ENCODE measurements at places on chromosomes 5 and 9. TPM values are rescaled to one million over a fixed set of nuclear protein-coding genes. Genes with fewer than 3 reads are reported as not detected.
A peak's percentile ranks its signal among the peaks of the same experiment; 100 is the strongest.

The ECM2 gene
- total RNA-seq, result 22.2 TPM

The PLAC8L1 gene
- not detected for total RNA-seq

The CEP72 gene
- 3.8 TPM for total RNA-seq

The SH3PXD2B gene
- 5.8 TPM for total RNA-seq

The ROR2 gene
- 1.1 TPM for total RNA-seq

The ZFP2 gene
- total RNA-seq, result 0.71 TPM

DNA sequence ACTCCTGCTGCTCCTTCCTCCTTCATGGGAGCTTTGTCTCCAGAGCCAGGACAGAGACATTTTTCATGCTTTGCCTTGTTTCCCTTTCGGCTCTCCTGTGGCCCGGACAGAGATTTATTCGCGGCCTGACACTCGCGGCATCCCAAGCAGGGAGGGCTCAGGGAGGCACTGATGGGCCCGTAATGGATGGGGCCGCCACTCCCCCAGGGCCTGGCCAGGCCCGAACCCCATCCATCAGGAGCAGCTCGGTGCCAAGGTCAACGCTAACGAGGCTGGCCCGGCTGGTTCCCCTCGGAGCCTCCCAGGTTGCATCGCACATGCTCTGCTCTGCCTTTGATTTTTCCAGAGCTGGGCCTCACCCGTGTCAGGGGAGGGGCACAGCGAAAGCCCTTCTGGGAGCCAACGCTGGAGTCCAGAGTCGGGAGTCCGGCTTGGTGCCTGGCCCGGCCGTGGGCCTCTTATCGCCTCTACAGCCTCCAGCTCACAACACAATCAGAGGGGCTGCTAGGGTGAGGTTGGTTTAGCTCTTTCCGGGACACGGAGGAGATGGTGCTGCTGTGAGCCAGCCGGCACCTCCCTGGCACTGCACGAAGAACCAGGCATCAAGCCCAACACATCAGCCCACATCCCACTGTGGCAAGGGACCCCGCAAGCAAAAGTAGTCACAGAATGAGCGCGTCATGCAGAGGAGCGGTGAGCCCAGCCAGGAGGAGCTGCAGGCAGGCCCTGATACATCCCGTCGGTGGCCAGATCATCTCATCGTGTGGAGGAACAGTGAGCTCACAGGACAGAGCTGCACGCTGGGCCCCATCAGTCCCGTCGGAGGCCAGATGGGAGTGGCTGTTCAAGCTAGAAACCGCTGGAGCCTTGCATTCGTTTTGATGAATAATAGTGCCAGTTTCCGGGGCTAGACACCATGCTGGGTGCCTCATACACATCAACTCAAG is 72.2 kb upstream of the BARHL1 start:
- no peak for DNase-seq
- H3K4me3 ChIP-seq, result no peak overlapping the region
- H3K4me1 ChIP-seq, result no peaks in the 10 kb centered on the region
- H3K36me3 ChIP-seq, result no peaks in the 10 kb centered on the region

GRCh38 chr9:75358846-75359245 is 270.5 kb downstream of the OSTF1 start:
- no peaks in the 10 kb centered on the region for H3K27me3 ChIP-seq
- H3K27ac ChIP-seq, result no peak overlapping the region
- H3K36me3 ChIP-seq, result no peaks in the 10 kb centered on the region
- H3K4me1 ChIP-seq, result no peaks in the 10 kb centered on the region
- no peak overlapping the region for H3K4me3 ChIP-seq

DNA sequence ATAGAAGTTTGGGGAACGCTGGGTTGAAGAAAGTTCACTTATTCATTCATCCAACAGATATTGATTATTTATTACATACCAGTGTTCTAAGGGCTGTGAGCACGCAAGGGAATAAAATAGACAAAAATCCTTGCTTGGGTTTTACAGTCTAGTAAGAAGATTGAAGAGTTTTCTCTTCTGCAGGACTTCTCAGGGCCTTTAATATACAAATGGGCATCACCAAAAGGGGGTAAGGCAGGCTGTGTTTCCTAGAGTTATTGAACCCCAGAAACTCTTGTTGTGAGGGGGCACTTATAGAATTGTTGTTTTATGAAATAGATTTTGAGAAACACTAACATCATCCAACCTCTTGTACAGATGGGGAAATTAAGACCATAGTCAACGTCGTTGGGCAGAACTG is 198.5 kb upstream of the ZNF618 start:
- peaks cover 5% of the 10 kb centered on the region for H3K4me1 ChIP-seq
- no peaks in the 10 kb centered on the region for H3K27me3 ChIP-seq
- no peak overlapping the region for H3K27ac ChIP-seq
- DNase-seq, result no peak
- H3K4me3 ChIP-seq, result no peak overlapping the region

- no peak overlapping the region for H3K27ac ChIP-seq
- no peaks in the 10 kb centered on the region for H3K27me3 ChIP-seq
- H3K36me3 ChIP-seq, result no peaks in the 10 kb centered on the region
- DNase-seq, result no peak
Measured at GRCh38 chr5:172683645-172684471, 42.8 kb downstream of the NEURL1B start.

DNA sequence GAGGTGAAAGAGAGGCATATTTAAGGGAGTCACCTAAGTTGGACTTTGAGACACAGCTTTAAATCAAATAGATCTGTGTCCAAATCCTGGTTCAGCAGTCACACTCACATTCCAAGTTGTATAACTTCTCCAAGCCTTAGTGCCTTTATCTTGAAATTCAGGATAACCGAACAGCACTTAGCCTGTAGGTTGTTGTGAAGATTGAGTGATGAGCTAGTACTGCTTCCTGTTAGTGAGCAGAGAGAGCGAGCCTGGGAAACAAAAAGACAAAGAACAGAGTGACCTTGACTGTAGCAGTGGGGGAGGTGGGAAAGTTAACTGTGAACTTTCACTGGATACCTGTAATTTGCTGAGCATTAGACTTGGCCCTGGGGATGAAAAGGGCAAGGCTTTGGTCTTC is 22.4 kb downstream of the MAML1 start:
- peaks cover 7% of the 10 kb centered on the region for H3K4me1 ChIP-seq
- H3K27ac ChIP-seq, result peak overlapping the region; percentile 8
- H3K27me3 ChIP-seq, result no peaks in the 10 kb centered on the region
- no peaks in the 10 kb centered on the region for H3K36me3 ChIP-seq
- no peak for DNase-seq
- H3K4me3 ChIP-seq, result no peak overlapping the region

DNA sequence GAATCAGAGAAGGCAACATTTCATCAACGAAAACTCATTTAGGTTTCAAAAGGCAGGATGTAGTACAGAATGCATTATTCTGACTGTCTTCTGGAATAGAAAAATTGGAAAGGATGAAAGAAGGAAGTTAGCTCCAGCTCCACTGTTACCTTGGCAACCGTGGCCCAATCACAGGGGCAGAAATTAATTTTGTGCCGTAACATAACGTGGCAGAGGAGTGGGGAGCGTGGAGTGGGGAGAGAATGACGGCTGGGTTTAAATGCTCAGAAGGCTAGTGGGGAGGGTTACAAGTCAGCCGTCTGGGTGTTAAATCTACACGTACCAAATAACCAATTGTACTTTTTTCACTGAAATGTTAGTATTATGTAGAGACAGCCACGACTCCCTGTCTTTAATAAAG is 32.3 kb upstream of the EQTN start:
- no peak overlapping the region for H3K27ac ChIP-seq
- DNase-seq, result no peak
- no peaks in the 10 kb centered on the region for H3K27me3 ChIP-seq
- no peaks in the 10 kb centered on the region for H3K4me1 ChIP-seq

- no peaks in the 10 kb centered on the region for H3K27me3 ChIP-seq
- H3K4me1 ChIP-seq, result no peaks in the 10 kb centered on the region
- H3K36me3 ChIP-seq, result no peaks in the 10 kb centered on the region
- DNase-seq, result no peak
Measured at GRCh38 chr5:115170134-115170928, 623 bp upstream of the TRIM36 start.

DNA sequence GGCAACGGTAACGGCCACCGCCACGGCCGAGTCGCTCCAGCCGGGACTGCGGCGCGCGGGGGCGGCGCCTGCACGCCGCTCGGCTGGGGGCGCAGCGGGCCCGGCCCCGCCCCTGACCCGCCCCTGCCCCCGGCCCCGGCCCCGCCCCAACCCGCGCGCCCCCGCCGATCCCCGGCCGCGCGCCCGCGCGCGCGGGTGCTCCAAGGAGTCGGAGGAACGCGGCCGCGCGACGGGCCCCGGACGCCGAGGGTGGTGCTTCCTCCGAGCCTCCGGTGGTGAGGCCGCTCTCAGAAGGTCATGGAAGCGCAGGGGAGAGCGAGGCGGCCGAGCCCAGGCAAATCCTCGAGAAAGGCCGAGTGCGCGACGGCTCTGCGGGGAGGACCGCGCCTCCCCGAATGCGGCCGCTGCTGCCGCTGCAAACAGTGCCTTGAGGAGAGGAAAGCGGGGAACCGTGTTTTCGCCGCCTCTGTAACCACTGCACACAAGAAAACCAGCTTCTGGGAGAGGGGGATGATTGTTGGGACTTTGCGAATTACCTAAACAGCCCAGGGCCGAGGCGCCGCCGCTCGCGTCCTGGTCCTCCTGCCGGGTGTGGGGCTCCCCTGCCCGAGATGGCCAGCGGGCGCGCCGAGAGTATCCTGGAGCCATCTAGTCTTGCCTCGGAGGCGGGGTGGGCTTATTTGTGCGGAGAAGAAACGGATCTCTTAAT is at the start of gene LIFR:
Gene LIFR (minus strand): TSS at position 48 of the 709 bp plus-strand sequence. CDS start 25,999 bp downstream, outside the sequence.
- H3K36me3 ChIP-seq, result no peaks in the 10 kb centered on the region
- peak within 1 kb of the TSS; percentile 66 for H3K4me3 ChIP-seq
- no peaks in the 10 kb centered on the region for H3K4me1 ChIP-seq

- no peaks in the 10 kb centered on the region for H3K36me3 ChIP-seq
- H3K4me3 ChIP-seq, result no peak overlapping the region
- H3K27me3 ChIP-seq, result no peaks in the 10 kb centered on the region
- H3K27ac ChIP-seq, result no peak overlapping the region
- H3K4me1 ChIP-seq, result no peaks in the 10 kb centered on the region
Measured at GRCh38 chr9:122051351-122052321, 41.5 kb downstream of the TTLL11 start.

- H3K27ac ChIP-seq, result no peak overlapping the region
- H3K27me3 ChIP-seq, result no peaks in the 10 kb centered on the region
- no peaks in the 10 kb centered on the region for H3K36me3 ChIP-seq
- H3K4me1 ChIP-seq, result no peaks in the 10 kb centered on the region
- H3K4me3 ChIP-seq, result no peak overlapping the region
Measured at GRCh38 chr5:124494540-124495116, 251.8 kb downstream of the ZNF608 start.

GRCh38 chr5:118561971-118562370 is 426.4 kb downstream of the DTWD2 start:
- no peak overlapping the region for H3K27ac ChIP-seq
- no peak for DNase-seq
- H3K4me3 ChIP-seq, result no peak overlapping the region
- no peaks in the 10 kb centered on the region for H3K4me1 ChIP-seq
- H3K27me3 ChIP-seq, result no peaks in the 10 kb centered on the region
- no peaks in the 10 kb centered on the region for H3K36me3 ChIP-seq

- no peak for DNase-seq
- H3K4me3 ChIP-seq, result no peak overlapping the region
- H3K36me3 ChIP-seq, result no peaks in the 10 kb centered on the region
- no peak overlapping the region for H3K27ac ChIP-seq
- no peaks in the 10 kb centered on the region for H3K27me3 ChIP-seq
Measured at GRCh38 chr5:167061695-167062094, 1229.8 kb upstream of the WWC1 start.

GRCh38 chr9:94979904-94980507 is 253.5 kb downstream of the AOPEP start:
- H3K36me3 ChIP-seq, result no peaks in the 10 kb centered on the region
- no peak overlapping the region for H3K4me3 ChIP-seq
- no peaks in the 10 kb centered on the region for H3K27me3 ChIP-seq
- peak; percentile 60 for DNase-seq
- H3K27ac ChIP-seq, result peak overlapping the region; percentile 59
- peaks cover 39% of the 10 kb centered on the region for H3K4me1 ChIP-seq

DNA sequence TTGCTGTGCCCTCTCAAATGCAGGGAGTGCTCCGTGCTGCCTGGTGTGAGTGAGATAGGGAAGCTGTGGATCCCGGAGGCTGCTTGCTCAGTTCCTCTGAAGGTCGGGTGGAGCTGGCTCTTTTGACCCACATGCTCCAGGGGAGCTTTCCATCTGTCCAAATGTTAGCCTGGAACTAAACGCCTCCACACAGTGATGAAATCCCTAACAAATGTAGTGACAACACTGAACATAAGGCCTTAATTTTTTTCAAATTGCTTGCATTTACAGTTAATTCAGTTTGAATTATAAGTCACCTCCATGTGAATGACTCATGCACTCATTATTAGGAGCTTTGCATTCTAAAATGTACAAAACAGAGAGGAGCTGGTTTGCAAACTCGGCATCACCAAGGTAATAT is 27.0 kb downstream of the PRDM6 start:
- no peak for DNase-seq
- no peaks in the 10 kb centered on the region for H3K27me3 ChIP-seq
- no peaks in the 10 kb centered on the region for H3K4me1 ChIP-seq

DNA sequence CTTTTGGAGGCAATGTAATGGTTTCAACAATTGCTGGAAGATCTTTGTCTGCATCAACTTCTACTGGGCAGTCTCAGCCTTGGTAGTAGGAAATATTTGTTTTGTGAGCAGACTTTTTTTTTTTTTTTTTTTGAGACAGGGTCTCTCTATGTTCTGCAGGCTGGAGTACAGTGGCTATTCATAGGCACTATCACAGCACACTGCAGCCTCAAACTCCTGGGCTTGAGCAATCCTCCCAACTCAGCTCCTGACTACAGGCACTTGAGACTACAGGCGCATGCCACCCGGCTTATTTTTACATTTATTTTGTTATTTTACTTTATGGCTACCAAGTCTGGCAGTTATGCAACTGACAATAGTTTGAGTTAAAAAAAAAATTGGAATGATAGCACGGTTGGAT is 187.3 kb downstream of the SNX18 start:
- no peak overlapping the region for H3K27ac ChIP-seq
- H3K27me3 ChIP-seq, result no peaks in the 10 kb centered on the region
- no peaks in the 10 kb centered on the region for H3K4me1 ChIP-seq
- H3K4me3 ChIP-seq, result no peak overlapping the region
- no peak for DNase-seq

GRCh38 chr5:69317391-69317790 is 15.2 kb downstream of the CCDC125 start:
- H3K27ac ChIP-seq, result no peak overlapping the region
- H3K27me3 ChIP-seq, result no peaks in the 10 kb centered on the region
- no peak overlapping the region for H3K4me3 ChIP-seq

GRCh38 chr5:91110686-91111085 is 272.4 kb downstream of the ARRDC3 start:
- no peak overlapping the region for H3K4me3 ChIP-seq
- DNase-seq, result no peak
- H3K27ac ChIP-seq, result no peak overlapping the region

- H3K27me3 ChIP-seq, result peaks cover 4% of the 10 kb centered on the region
- H3K4me3 ChIP-seq, result no peak overlapping the region
- no peak for DNase-seq
- H3K36me3 ChIP-seq, result no peaks in the 10 kb centered on the region
- no peak overlapping the region for H3K27ac ChIP-seq
Measured at GRCh38 chr5:176631383-176632200, 1.1 kb downstream of the EIF4E1B start.

- H3K27ac ChIP-seq, result no peak overlapping the region
- H3K27me3 ChIP-seq, result no peaks in the 10 kb centered on the region
- H3K4me1 ChIP-seq, result no peaks in the 10 kb centered on the region
- DNase-seq, result no peak
- H3K36me3 ChIP-seq, result no peaks in the 10 kb centered on the region
Measured at GRCh38 chr5:103458497-103459040, 104.0 kb downstream of the NUDT12 start.

All from right lobe of liver (tissue), 6 donors.